ENCODE measurements at places on chromosomes 6 and 20.
A peak's percentile ranks its signal among the peaks of the same experiment; 100 is the strongest.

- no peak for DNase-seq
These were observed 34.0 kb upstream of the SEC63 start for GRCh38 chr6:107991772-107992550.

DNA sequence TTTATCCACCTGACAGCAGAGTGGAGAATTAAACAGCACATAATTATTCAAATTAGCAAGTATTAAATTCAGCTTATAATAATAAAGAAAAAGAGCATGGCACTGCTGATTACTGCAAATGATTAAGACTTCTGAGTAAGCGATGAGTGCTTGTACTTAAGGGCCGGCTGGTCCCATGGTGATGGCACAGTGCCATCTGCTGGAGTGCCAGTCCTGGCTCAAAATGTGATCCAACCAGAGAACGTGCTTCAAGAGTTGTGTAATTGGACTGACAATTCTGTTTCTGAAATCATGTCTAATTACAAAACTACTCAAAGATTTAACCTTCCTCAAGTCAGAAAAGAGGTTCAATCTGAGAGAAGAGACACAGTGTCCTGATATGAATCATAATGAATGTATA, 181.6 kb upstream of the RGS17 start:
- DNase-seq: no peak

GRCh38 chr6:118370722-118371121, 177.4 kb upstream of the PLN start:
- DNase-seq: no peak

GRCh38 chr6:41422161-41422560, 86.8 kb downstream of the NCR2 start:
- no peak for DNase-seq

GRCh38 chr6:169949511-169950097, 198.2 kb downstream of the ERMARD start:
- DNase-seq: no peak

- DNase-seq: no peak
These were observed 160.7 kb upstream of the KCNQ5 start for GRCh38 chr6:72461144-72461543.

GRCh38 chr6:29617782-29618554, 15.0 kb downstream of the GABBR1 start:
- no peak for DNase-seq

GRCh38 chr20:1286267-1287024, 20.4 kb downstream of the SNPH start:
- no peak for DNase-seq

GRCh38 chr6:163776196-163776905, 361.8 kb downstream of the QKI start:
- no peak for DNase-seq

DNA sequence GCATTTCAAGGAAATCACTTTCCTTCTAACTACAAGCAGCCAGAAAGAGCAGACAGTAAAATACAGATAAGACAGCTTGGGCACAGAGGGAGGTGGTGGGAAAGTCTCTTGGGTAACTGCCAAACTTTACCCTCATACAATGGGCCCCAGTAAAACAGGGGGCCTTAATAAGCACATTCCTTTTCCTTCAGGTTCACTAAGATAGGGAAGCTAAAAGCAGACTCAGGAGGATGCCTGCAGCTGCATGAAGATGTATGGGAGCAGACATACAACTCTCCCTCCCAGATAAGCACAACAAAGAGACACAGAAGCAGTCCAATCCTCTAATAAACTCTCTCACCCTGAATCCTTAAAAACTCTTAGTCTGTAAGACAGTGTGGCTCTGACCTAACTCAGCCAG, 49.0 kb downstream of the SIM1 start:
- no peak for DNase-seq

DNA sequence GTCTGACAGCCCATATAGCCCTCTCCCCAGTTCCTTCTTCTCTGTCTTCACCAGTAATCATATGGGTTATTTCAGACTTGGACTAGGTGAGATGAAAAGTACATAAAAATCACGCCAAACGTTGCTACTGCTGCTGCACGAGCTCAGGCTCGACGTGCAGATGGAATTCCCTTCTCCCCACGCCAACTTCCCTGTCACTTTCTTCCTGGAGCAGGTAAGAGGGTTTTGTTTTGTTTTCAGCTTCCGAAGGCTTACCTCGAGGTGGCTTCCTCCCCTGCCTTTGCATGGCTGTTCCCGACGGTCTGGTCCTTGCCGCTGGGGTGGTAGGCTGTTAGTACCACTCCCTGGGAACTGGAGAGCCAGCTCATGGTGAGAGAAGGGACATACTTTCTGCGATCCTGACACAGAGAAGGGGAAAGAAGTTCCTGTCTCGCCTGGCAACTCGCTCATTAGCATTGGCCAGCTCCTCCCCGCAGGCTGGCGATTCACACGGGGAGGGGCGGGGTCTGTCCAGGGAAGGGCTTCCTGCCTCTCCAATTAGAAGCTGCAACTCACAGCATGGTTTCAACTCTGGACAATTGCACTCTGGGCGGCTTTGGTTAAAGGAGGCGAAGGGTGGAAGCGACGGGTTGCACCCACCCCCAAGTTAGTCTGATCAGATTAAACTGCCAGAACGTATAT, at the start of gene ARHGAP18:
Gene ARHGAP18 (minus strand): TSS at position 409 of the 681 bp plus-strand sequence. CDS start 41 bp downstream, at position 368.
- peak; percentile 74 for DNase-seq

DNA sequence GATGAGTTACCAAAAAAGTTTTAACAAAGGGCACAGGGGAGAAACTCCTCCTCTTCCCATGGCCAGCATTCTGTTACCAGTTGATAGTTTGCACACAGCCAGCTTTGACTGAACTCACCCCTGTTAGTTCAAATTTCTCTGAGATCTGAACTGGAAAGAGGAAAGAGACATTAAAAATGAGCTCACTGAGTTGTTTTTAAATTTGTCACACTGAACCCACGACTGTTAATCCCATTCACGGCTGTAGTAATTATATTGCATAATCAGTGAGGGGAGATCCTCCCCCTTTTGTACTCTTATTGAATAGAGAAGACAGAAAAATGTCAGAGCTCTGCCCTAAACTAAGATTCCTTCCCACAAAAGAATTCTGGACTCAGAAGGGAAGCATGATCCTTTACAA, 17.5 kb upstream of the DSP start:
- no peak for DNase-seq

DNA sequence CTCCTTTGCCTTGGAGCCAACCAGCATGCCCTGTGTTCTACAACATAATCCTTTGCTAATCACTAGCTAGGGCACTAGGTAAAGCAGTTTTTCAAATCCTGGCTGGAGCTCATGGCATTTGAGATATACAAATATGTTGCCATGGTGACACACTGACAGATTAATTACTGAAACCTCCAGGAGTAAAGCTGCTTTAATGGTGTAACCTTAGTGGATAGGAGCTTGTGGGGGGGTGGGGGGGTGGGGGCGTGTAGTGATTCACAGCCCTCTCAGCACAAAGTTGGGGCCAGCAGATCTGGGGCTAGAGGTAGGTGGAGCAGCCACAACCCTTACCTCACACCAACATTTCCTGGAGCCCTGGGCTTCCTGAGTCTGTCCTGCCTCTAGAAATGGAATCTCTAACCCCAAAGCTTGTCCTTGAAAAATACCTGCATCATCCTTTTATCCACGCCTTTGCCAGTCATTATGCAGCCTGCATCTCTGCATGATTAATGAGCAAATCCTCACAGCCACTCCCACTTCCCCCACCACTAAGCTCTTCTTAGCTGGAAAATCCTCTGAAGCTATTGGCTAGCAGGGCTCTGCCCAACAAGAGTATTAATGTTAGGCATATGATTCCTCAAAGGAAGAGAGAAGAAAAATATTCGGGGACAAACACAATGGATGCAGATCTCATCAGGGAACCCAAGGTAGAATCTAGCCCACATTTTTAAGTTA, 84.5 kb upstream of the PRND start:
- DNase-seq: no peak

DNA sequence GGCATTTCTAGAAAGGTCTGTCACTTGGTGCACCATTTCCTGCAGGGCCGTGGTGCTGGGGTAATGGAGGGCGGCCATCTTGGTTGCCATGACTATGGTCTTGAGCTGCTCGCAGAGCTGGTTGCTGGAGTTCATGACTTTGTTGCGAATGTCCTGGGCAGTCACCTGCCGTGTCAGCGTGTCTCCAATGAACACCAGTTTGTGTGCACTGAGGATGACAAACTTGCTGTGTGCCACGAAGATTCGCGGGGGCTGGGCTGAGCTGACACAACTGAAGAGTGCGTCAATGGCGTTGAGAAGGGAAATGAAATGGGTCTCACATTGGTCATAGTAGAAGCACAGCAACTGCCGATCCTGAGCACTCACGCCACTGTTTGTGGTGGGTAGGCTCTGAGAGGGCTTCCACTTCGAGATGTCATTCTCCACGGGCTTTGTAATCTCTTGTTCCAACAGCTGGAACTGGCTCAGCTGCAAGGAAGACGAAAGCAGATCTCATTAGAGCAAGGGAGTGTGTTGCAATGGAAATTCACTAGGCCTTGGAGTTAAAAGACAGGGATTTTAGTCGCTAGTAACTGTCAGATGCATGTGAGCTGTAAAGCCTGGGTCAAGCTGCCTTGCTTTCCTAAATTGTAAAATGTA, 47.1 kb downstream of the NEDD9 start:
- DNase-seq: no peak

GRCh38 chr6:157019115-157019641, 242.0 kb downstream of the ARID1B start:
- no peak for DNase-seq

DNA sequence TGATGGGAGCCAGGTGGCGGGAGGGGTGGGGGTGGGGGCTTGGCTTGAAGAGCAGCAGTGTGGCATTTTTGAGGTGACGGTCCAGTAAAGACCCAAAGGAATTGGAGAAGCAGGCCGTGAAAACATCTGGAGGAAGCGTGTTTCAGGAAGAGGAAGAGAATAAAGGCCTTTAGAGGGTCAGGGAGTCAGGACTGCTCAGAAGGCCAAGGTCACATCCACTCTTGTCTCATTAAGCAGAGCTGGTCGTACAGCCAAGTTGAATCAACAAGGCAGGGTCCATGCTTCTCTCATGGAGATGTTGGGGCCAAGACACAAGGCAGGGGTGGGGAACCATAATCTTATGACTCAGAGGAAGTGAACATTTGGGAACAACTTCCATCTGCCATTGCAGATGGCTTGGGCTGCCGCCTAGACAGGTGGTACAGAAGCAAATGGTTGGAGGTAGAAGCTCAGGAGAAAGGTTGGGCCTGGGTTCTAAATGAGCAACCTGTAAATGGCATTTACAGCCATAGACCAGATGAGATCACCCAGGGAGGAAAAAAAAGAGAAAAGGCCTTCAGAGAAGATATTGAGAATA, 179.6 kb downstream of the TTLL2 start:
- no peak for DNase-seq

- DNase-seq: no peak
These were observed 133.8 kb downstream of the SMOC2 start for GRCh38 chr6:168574699-168575195.

- DNase-seq: no peak
These were observed 14.6 kb upstream of the SYNJ2 start for GRCh38 chr6:157967020-157967419.

- DNase-seq: no peak
These were observed 131.9 kb upstream of the SYNDIG1 start for GRCh38 chr20:24337551-24337950.

- DNase-seq: no peak
These were observed 916 bp downstream of the SOX18 start for GRCh38 chr20:64048402-64049044.

DNA sequence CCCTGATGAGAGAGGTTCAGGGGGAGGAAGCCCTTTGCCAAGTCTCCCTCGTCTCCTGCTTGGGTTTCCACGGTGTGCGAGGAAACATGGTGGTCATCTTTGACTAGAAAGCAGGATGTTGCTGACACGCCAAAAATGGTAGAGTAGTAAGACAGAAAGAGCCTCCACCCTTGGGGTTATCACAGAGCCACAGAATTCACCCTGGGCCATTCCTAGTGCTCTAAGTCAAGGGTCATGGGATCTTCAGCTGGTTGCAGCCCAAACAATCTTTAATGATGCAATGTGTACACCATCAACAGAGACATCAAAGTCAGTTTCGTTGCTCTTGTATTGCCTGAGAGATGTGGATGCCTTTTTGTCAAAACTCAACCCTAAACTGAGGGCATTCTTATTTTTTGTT, 201.9 kb downstream of the LY86 start:
- no peak for DNase-seq

- DNase-seq: no peak
These were observed 937 bp downstream of the SPACA1 start for GRCh38 chr6:88048578-88048977.

GRCh38 chr20:15318682-15319081, 981.3 kb upstream of the FLRT3 start:
- no peak for DNase-seq

DNA sequence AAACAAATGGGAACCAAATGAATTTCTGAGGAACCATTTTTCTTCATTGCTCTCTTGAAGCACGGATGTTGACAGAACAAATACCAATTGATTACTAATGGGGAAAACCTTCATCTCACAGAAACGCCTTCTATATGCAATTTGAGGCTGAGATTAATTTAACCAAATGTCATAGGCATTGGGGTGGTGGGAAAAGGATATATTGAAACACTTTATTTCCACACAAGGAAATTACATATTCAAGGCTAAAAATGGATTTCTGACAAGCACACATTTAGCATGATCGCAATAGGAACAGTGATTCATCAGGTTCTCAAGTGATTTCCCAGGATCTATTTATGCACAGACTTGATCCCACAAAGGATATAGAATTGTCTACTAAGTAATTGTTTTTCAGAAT, 88.9 kb downstream of the COL12A1 start:
- no peak for DNase-seq

GRCh38 chr6:118722829-118723813, 71.7 kb upstream of the CEP85L start:
- DNase-seq: no peak

GRCh38 chr6:17971128-17972073, 16.0 kb downstream of the KIF13A start:
- no peak for DNase-seq

DNA sequence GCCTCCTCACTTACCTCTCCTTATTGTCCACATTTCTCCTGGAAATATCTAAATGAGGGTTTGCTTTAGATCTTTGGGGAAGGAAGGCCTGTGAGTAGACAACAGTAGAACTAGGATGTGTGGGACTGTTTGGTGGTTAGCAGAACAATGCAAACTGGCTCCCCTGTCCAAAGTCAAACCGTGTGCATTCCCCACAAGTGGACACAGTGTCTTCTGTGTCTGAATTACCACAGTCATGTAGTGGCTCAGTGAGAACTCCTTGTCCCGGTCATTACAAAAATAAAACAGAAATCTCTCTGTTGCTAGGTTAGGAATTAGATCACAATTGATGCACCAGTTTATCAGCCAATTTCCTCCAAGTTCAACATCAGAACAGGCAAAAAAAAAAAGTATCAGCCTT, 455 bp upstream of the ADGRF4 start:
- DNase-seq: no peak

GRCh38 chr6:98833307-98834059, 891 bp upstream of the POU3F2 start:
- peak; percentile 60 for DNase-seq

GRCh38 chr6:135811644-135812526, 39.6 kb upstream of the PDE7B start:
- no peak for DNase-seq

All from NCI-H446 (cell line).